ENCODE measurements at places on chromosomes 1 and 21.

DNA sequence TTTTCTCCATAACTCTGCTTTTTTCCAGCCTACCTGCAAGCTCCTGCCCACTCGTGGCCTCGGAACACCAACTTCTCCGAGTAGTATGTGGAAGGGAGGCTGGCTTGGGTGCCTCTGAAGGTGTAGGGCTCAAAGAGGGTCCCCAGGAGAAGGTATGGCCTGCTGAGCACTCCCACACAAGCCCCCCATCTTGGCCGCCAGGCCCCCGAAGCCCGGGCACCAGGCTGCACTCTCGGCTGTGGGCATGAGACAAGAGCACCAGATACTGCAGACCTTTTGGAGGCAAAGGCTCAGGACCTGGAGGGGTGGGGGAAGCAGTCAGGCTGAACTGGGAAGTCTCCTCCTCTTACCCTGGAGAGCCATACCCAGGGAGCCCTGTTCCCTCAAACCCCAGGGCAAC, 1.7 kb downstream of the ZNF692 start:
- no peak for DNase-seq

- DNase-seq, result no peak
These were observed 166.8 kb downstream of the ZNF281 start for GRCh38 chr1:200243042-200243437.

DNA sequence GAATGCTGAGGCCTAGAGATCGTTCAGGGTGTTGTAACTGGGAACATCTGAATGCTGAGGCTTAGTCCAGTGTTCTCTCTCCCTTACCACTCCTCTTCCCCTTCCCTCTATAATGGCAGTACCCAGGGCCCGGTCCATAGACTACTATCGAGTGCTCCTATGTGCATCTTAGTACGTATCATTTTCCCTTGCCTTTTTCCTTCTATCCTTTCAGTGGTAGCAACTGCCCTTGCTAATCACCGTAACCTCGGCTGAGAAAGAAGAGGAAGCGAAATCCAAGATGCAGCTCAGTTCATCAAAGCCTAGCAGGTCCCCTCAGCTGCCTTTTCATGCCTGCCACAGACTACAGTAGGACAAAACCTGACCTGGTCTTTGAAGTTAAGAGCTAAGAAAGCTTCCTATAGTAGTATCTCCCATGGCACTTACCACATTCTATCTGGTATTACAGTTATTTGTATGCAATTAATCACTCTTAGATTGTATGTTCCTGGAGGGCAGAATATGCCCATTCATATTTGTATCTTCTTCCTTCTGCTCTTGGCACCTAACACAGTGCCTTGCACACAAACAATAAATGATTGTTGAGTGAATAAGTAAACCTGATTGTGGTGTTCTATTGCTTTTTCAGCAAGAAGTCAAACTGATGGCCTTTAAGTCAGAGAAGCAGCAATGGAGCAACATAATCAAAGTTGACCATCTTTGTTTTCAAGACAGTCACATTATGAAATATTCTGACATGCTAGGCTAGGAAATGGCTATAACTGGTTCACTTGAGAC, 22.4 kb downstream of the CNIH4 start:
- DNase-seq, result no peak

DNA sequence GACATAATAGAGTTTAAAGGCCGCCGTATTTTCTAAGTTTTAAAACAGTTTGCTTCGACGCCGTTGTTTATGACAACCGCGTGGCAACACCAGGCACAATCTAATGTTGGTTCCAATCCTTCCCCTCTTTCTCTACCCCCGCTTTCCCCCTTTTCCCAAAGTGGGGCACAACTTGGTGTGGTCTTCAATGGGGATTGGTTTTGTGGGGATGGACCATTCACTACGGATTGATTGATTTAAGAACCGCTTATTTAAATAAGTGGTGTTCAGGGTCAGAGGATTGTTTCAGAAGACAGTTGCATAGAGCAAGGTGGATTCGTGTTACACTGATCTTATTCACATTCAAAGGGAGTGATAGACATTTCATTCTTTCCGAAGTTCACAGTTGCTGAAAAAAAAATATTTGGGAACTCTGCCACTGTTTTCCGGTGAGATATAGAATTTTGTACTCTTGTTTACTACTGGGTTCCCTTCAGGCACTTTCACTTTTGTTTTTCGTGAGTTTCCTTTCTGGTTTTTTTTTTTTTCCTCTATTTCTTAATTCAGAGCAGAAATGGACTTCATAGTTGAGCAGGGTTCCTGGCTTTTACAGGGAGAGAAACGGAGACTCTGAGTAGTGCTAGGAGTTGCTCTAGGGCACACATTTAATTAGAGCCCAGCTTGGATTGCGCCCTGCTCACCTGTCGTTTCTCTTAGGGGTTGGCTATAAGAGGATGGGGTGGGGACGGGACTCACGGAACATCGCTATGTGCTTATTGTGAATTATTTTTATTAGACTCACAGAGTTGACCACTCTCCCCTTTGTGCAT, 79.6 kb upstream of the AK4 start:
- no peak for DNase-seq

- no peak for DNase-seq
These were observed 422.4 kb downstream of the ADGRL2 start for GRCh38 chr1:82223091-82223490.

- no peak for DNase-seq
These were observed 14.2 kb upstream of the HSPG2 start for GRCh38 chr1:21951226-21951870.

GRCh38 chr1:222096883-222097282, 355.0 kb upstream of the DUSP10 start:
- DNase-seq, result no peak

- DNase-seq, result no peak
These were observed 80.3 kb downstream of the TMEM200B start for GRCh38 chr1:29043274-29043965.

DNA sequence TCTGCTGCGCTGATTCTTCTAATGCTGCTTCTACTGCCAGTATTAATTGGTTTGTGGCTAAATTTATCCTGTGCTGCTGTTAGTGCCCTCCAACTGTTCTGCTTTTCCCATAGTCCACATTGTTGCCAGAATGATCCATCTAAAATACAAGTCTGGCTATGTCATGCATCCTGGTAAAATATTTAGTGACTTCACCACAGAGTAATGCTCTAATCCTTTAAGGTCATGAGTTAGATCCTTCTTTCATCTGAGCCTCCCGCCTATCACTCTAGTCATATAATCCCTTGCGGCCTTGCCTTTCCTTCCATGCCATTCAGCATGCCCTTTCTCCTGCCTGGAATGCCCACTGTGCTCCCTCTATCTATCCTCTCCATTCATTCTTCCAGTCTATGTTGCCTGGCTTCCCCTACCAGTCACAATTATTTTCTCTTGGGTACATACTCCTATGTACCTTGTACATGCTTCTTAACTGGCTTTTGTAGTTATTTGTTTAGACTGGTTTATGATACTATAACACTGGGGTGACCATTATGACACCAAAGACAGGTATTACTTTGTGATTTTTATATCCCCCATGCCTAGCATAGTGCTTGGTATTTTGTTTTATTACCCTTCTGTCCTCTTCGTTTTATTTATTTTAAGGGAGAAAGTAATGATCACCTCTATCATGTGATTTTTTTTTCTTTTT, 144.0 kb downstream of the MAGI3 start:
- DNase-seq, result no peak

- DNase-seq, result no peak
These were observed 736 bp upstream of the ZMPSTE24 start for GRCh38 chr1:40257313-40257687.

DNA sequence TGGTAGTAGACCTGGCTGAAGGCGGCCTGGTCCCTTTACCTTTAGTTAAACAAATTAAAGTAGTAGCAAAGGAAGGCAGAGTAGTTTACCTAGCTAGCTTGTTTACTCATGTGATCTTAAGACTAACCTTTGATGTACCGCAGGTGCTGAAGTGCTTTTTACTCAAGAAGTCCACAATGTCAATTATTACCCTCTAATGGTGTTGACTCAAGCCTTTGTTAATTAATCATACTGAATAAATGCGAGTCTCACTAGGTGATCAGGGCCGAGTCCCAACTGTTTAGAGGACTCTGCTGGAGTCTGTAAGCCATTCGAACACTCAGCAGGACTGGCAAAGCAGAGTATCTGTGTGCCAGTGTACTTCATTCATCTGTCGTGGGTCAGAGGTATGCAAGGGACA, 381.1 kb upstream of the NCAM2 start:
- DNase-seq, result no peak

DNA sequence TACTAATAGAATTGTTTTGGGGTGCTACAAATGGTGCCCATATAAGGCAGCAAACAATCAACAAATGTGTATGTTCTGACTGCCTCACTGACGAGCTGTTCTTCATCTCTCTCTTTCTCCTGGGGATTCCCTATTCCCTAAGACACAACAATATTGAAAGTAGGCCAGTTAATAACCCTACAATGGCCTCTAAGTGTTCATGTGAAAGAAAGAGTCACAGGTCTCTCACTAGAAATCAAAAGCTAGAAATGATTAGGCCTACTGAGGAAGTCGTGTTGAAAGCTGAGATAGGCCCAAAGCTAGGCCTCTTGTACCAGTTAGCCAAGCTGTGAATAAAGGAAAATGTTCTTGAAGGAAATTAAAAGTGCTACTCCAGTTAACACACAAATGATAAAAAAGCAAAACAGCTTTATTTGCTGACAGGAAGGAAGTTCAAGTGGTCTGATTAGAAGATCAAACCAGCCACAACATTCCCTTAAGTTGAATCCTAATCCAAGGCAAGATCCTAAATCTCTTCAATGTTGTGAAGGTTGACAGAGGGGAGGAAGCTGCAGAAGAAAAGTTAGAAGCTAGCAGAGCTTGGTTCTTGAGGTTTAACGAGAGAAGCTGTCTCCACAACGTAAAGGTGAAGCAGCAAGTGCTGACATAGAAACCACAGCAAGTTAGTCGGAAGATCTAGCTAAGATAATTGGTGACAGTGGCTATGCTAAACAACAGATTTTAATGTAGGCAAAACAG, 26.3 kb downstream of the ATP2B4 start:
- DNase-seq, result no peak

DNA sequence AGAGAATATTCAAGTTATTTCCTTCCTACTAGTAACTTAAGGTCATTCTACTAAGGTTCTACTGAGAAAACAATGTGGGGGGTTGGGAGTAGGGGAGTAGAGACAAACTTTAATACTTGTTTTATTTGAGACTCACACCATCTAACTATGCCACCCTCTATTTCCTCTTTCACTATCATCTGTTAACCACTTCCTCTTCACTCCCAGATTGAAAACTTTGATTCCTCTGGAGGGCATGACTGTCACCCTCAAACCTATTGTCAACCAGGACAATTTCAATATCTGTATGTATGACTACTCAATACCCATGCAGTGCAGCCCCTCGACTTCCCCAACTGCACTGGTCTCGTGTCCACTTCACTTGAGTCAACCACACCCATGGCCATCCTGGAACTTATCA, 165.6 kb upstream of the POGK start:
- no peak for DNase-seq

GRCh38 chr1:66353257-66353656, 180.7 kb upstream of the SGIP1 start:
- no peak for DNase-seq

- DNase-seq, result peak; percentile 48
These were observed 9.8 kb upstream of the CELSR2 start for GRCh38 chr1:109239409-109240068.

DNA sequence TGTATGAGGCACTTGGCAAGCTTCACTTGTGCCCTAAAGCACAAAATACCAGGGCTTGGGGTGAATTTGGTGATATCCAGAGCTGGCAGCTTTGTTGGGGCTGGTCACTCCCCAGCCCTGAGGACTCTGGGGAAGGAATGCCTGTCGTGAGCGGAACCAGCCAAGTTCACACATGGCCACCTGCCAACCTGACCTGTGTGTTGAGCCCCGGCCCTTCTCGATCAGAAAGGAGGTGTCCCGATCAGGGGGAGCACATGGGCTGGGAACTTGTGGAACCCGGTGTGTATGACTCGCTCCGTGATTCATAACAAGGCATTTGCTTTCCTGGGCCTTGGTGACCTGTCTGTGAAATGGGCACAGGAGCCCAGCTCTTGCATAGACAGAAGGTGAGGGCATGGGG, 43.1 kb downstream of the AGPAT3 start:
- no peak for DNase-seq

DNA sequence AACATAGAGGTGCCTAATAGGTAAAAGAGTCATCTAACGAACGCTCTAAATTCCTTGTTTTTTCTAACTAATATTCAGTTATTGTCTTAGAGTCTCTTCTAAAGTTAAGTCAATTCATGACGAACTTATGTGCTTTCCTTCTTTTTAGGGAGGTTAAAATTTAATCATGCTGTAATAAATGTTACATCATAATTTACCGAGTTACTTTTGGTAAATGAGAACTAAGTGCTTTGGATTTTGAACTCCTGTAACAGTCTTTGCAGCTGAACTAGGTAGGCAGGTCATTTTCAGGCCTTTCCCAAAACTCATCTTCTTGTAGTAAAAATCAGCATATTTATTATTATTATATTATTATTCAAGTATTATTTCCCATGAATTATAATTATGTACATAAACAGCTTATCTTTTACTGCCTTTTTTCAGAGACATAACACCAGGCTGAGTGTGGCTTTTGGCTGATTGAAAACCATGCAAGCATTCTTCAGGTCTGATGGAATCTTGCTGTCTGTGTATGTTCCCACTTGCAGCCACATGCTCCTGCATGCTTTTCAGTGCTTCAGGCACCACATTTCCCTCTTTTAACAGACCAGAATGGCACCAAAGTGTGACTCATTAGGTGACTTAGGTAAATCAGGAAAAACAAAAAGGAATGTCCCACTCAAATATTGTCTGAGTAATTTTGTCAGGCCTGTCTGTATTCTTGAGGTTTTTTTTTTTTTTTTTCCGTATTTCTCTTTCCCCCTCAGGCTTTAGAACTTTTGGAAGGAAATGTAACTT, 81.0 kb upstream of the CD55 start:
- DNase-seq, result no peak

- no peak for DNase-seq
These were observed 10.2 kb upstream of the FCRL5 start for GRCh38 chr1:157562515-157562914.

DNA sequence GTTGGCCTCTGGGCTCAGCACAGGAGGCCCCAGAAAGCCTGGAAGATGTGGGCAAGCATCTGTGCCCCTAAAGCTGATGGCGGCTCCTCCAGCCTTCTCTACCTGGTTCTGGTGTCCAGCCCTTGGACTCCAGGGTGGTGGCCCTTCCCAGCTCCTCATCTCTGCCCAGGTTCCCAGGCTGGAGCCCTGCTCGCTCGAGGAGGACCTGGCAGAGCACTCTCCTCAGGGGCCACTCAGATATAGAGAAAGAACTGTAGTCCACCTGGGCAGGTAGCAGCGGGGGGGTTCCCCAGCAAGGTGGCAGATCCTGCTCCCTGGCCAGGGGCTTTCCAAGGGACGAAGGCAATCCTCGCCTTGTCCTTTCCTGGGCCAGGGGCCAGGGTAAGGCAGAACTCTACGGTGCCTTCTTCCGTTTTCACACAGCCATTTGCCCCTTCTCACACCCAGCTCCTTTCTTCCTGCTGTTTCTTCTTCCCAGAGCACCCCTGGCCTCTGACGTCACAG, 18.9 kb downstream of the WNT4 start:
- no peak for DNase-seq
